Colonic mucosa (tissue), 4 donors: ENCODE measurements at places on chromosomes 7 and 10. TPM values are rescaled to one million over a fixed set of nuclear protein-coding genes. Genes with fewer than 3 reads are reported as not detected.

ASB10 gene
- total RNA-seq = not detected

- DNase-seq = no peak
Observed at GRCh38 chr7:104106108-104106905, 101.5 kb downstream of the ORC5 start.

DNA sequence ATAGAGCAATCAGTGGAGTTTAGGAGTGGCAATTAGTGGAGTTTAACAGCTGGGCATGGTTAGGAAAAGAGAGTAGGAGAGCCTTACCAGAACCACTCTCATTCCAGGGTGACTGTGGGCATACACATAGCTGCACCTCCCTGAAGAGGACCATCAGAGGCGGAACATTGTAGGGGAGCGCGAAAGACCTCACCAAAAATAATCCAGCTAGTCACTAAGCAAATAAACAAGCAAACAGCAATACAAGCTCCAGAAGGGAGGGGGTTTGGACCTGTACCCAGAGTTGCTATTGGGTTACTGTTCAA, 4.1 kb upstream of the NACAD start:
- no peak for DNase-seq

TEX36 gene
- total RNA-seq = not detected

AGBL3 gene
- 0.98 TPM for total RNA-seq

GRCh38 chr7:34523226-34523918, 134.6 kb upstream of the NPSR1 start:
- DNase-seq = no peak

- DNase-seq = no peak
Observed at GRCh38 chr7:135597181-135597925, 39.6 kb downstream of the NUP205 start.

GRCh38 chr10:117552156-117552631, 9.6 kb downstream of the EMX2 start:
- DNase-seq = no peak

GRCh38 chr10:75672842-75673241, 241.4 kb downstream of the LRMDA start:
- no peak for DNase-seq

DNA sequence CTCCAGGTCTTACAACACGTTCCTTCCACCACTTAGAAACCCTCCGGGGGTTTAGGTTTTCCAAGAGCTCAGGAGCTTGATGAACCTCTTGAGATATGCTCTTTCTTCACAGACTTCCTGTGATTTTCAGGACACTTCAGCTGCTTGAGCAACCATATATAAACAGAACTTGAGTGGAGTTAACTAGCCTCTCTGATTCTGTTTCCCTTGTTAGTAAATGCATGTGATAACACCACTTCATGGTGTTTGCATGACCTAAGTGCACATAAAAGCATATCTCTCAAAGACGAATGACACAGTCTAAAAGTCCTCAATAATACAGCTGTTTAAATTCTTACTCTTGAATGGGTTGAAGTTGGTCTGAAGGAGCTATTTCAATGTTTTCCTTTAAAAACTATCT, 9.9 kb downstream of the PRR15 start:
- DNase-seq = no peak

- DNase-seq = no peak
Observed at GRCh38 chr7:141281311-141281710, 207.4 kb downstream of the TMEM178B start.

DNA sequence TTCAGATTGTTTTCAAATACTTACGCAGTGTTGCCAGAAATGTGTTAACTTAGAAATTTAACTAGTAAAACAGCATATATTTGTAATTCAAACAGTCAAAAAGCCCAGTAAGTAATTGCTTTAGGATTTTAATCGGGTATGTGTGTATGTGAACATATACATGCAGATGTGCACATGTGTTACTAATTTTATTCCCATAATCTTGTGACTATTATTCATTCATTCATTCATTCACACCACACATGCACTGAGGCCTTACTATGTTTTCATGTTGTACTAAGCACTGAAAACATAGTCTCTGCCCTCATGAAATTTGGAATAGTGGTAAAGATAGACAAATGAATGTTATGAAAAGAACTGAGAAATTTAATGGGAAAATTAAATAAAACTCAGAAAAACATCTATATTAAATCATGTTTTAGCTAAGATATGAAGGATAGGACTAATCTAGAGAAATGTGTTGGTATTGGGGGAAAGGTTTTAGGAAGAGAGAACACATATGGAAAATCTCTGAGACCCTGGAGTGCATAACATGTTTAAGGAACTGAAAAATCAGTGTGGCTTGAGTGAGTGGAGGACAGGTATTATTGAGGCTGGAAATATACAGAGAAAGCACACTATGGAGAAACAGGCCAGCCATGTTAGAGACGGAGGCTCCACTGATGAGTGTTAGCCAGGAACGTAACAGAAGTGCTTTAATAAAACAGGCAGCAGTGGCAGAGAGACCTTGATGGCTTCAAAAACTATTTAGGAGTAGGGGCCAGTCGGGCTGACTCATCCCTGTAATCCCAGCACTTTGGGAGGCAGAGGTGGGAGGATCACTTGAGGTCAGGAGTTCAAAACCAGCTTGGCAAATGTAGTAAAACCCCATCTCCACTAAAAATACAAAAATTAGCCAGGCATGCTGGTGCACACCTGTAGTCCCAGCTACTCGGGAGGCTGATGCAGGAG, 80.3 kb downstream of the HDAC9 start:
- DNase-seq = no peak

- peak; percentile 57 for DNase-seq
Observed at GRCh38 chr7:99772565-99772964, 11.4 kb downstream of the CYP3A4 start.

GRCh38 chr7:29463504-29464158, 100.0 kb upstream of the PRR15 start:
- peak; percentile 67 for DNase-seq

- no peak for DNase-seq
Observed at GRCh38 chr10:43846187-43846680, 197.6 kb upstream of the ZNF32 start.

DNA sequence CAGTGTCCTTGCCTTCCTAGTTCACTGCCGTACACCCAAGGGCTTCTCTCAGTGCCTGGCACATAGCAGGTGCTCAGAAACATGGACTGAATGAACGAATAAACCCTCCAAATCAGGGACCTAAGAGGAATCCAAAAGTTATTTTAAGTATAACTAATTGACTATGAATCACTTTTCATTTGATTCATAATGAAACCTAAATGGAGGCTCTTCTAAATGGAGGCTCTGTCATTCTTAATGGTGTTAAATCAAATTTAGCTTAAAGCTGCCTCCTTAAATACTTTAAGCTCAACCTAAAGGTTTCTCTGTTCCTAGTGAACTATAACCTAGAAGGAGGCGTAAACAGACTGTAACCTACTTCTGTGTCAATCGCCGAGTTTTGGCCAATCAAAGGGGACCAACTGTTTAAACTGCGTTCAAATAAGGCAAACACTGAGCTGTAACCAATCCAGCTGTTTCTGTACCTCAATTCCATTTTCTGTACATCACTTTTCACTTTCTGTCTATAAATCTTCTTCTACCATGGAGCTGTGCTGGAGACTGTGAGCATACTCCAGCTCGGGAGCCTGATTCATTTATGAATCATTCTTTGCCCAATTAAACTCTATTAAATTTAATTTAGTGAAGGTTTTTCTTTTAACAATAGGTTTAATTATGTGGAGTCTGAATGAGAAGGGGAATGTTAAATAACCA, 11.0 kb downstream of the PYROXD2 start:
- no peak for DNase-seq

MEIG1 gene
- total RNA-seq = not detected

- DNase-seq = no peak
Observed at GRCh38 chr10:8985651-8986050, 931.2 kb downstream of the GATA3 start.

DNA sequence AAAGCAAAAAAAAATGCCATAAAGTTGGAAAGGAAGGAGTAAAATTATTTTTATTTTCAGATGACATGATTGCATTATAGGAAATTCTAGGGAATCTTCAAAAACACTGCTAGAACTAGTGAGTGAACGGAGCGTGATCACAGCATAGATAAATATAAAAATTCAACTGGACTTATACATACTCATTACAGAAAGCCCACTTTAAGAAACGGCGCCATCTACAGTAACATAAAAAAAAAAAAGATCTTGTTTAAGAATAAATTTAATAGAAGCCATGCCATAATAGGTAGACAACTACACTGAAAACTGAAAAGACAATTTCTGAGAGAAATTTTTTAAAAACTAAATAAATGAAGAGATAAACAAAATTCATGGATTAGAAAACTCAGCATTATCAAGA, 623.1 kb upstream of the MGMT start:
- no peak for DNase-seq

- DNase-seq = no peak
Observed at GRCh38 chr7:112420236-112420861, 29.9 kb upstream of the IFRD1 start.

DNA sequence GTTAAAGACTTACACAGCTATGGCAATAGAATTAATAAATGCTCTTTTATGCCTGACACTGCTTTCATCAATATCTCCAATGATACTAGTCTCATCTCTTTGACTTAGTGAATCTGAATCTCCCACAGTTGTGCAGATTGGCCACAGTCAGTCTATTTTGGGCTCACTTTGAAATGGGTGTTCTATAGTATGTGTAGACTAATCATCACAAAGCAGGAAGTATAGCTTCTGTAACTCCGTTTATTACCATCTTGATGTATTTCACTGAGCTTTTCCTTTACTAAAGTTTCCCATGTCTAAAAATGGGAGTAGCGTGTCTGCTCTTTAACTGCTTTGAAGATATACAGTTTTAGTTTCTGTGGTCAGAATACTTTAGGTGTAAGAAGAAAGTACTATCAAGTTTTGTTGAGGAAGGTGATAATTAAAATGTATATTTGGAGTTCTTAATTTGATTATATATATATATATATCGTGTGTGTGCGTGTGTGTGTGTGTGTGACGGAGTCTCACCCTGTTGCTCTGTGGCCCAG, 70.1 kb downstream of the ST7 start:
- no peak for DNase-seq

DNA sequence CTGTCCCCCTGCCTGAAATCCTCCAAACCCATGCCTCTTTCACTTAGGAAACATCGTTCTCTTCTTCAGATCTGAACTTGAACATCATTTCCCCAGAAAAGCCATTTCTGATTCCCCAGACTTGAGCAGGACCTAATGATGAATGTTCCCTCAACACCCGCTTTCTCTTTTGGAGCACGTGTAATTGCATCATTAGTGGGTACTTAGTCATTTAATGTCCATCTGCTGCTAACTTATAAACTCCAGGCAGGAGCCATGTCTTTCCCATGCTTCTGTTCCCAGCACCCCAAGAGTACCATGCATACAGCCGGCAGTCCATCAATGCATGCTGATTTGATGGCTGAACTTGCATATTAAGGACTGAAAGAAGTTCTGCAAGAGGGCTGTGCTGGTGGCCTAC, 36.5 kb upstream of the ECHDC3 start:
- no peak for DNase-seq

NANOS1 gene
- total RNA-seq = 0.30 TPM

MORN4 gene
- 1.8 TPM for total RNA-seq

CAV2 gene
- total RNA-seq = 22.0 TPM

- peak; percentile 61 for DNase-seq
Observed at GRCh38 chr10:96017191-96017687, 26.1 kb upstream of the CCNJ start.

GRCh38 chr10:115963848-115964247, 309.2 kb downstream of the GFRA1 start:
- no peak for DNase-seq

DNA sequence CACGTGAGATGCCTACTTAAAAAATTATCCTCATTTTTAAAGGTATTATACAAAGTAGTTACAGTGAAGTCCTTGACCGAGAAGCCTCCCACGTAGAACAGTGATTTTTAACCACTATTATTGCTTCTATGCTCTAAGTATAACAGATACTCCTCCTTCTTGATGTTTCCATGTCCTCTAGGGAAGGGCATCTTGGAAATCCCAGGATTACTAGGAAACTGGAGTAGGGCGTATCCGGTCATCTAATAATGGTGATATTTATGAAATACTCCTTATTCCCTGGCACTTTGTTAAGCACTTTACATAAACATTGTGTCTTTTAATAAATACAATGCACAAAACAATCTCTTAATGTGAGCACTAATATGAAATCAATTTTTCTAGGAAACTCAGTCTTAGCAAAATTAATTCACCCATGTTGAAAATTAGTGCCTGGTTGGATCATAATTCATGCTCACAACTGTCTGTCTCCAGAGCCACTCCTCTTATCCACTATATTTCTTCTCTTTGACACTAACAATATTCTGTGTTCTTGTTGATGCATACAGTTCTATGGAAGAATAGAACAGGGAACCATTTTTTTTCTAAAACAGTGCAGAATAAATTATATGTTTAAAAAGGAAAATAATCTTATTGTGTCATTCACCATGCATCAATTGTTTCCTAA, 128.6 kb upstream of the SEMA3E start:
- no peak for DNase-seq

GRCh38 chr10:127990846-127991542, 84.1 kb downstream of the PTPRE start:
- DNase-seq = no peak

ANKRD30A gene
- not detected for total RNA-seq

- DNase-seq = no peak
Observed at GRCh38 chr10:6778992-6779701, 199.1 kb upstream of the PRKCQ start.

GRCh38 chr10:88045656-88046415, 182.4 kb downstream of the PTEN start:
- DNase-seq = no peak
